ENCODE measurements at places on chromosomes 6 and 20. TPM values are rescaled to one million over a fixed set of nuclear protein-coding genes. Genes with fewer than 3 reads are reported as not detected.

GRCh38 chr20:58237318-58238132, 9.1 kb upstream of the ANKRD60 start:
- DNase-seq = no peak

DNA sequence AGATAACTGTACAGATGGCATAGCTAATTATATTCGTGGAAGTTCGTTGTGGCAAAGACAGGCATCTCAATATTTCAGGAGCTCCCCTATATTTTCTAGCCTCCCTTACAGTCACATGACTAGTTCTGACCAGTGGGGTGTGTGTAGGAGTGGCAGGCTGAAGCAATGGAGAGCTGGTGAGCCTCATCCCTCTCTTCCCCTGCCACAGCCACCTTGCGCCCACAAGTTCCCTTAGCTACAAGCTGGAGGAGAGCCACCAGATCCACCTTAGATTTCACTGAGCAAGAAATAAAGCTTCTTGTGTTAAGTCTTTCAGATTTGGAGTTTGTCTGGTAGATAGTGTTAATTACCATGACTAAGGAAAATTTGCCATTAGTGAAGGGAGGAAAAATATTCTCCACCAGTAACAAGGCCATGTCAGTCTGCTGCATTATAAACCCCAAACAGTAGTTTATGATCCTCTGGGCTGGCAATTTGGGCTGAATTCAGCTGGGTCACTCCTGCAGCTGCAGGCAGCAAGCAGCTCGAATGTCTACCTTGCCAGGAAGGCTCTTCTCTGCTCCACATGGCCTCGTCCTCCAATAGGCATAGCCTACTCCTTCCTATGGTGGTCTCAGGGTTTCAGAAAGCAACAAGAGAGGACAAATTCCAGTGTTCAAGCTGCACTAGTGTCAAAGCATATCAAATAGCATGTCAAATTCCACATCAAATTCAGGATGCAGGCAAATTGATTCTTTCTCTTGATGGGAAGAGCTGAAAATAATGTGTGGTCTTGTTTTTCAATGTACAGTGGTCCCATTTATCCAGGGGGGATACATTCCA, 7.4 kb upstream of the RBCK1 start:
- no peak for DNase-seq

DNA sequence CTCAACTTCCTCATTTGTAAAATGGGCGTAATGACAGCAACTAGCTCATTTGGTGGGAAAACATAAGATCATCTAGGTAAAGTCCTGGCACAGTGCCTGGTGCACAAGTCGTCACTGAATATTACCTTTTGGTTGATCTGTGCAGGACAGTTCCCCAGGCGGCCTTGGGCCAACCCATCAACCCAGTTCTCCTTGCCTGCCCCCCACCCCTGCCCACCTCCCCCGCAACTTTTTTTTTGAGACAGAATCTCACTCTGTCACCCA, 99.2 kb downstream of the JPH2 start:
- no peak for DNase-seq

DNA sequence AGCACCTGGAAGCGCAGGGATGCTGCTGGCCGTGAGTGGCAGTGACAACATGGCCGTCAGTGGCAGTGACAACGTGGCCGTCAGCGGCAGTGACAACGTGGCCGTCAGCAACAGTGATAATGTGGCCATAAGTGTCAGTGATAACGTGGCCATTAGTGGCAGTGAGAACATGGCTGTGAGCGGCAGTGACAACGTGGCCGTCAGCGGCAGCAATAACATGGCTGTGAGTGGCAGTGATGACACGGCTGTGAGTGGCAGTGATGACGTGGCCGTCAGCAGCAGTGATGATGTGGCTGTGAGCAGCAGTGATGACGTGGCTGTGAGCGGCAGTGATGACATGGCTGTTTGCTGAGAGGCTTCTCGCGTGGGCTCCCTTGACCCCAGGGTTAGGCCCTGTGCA, 169.8 kb downstream of the ERMARD start:
- DNase-seq = no peak

DNA sequence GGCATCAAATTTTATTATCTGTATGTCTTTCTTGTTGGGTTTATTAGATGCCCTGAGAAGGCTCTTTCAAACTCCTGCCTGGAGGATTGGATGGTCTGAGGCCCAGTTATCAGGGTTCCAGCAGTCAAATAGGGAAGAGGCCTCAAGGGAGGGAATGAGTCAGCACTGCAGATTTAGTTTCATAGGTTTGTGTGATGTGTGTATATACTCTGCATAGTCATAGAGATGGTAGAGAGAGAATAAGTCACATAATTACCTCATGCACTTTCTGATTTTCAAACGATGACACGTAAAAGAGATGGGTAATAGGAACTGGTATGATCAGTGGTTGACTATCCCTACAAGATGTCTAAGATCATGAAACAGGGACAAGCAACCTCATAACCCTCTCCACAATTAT, 82.1 kb downstream of the ADAT2 start:
- DNase-seq = no peak

LINC00237 gene
- total RNA-seq = not detected

DNA sequence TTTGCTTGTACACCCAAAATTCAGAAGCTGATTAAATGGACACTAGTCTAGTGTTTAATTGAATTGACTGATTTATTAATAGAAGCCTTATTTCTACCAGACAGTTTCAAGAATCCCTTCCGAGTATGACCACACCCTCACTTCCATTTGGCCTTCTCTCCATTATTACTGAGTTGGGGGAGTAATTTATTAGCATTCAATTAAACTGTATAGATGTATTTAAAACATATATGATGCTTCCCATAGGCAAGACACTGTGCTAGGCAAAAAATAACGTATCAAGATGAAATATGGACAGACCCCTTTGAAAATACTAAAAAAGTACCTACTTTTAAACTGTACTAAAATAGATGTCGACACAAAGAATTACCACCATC, 112.9 kb upstream of the PHACTR1 start:
- DNase-seq = no peak

DNA sequence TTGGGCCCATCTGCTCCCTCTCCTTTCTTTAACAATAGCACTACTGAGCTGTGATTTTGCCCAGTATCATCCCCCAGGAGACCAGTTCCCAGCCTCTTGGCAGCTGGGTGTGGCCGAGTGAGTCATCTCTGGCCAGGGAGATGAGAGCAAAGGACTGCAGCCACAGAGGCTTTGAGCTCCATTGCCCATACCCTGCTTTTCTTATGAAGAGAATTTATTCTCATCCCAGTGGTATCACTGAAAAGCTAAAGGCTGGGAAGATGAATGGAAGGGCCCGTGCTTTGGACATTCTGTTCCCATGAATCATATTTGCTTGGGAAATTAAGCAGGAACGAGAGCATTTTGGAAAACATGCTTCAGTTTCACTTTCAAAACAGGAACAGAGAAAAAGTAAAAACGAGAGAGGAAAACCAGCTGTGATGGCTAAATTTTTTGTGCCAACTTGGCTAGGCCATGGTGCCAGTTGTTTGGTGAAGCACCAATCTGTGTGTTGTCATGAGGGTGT, 14.9 kb downstream of the CST3 start:
- no peak for DNase-seq

DNA sequence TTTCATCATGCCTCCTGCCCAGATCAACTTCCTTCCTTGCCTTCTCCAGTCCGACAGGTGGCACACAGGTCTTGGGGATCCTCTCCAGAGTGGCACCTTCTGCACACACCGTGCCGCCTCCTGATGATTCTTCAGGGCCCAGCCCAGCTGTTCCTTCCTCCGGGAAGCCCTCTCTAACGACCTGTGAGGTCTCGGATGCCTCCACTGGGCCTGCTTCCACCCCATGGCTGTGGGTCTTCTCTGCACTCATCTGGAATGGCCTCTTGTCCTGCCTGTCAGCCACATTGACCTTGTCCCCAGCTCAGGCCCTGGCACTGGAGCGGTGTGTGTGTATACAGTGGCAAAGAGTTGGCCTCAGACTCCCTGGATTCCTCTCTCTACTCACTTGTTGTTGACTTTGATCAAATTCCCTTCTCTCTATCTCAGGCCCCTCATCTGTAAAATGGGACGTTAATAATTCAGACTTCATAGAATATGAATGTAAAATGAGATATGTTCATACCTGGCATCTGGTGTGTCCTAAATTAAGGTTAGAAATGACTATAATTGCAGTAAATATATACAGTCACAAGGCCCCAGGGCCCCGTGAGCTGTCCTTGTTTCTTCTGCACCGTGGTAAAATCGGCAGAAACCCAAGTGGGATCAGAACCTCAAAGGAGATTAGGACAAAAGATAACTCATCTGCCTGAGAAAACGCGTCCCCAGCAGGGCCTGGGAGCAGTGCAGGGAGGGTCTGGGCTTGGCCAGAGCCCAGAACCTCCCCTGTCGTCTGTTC, 1.5 kb downstream of the FAM210B start:
- DNase-seq = no peak

NRSN1 gene
- not detected for total RNA-seq
